ENCODE measurements at places on chromosomes 5 and 9.

- DNase-seq, result no peak
These were observed 9.7 kb downstream of the SEMA6A start for GRCh38 chr5:116564756-116565490.

- no peak for DNase-seq
These were observed 254.3 kb upstream of the PDE4D start for GRCh38 chr5:60147791-60148190.

DNA sequence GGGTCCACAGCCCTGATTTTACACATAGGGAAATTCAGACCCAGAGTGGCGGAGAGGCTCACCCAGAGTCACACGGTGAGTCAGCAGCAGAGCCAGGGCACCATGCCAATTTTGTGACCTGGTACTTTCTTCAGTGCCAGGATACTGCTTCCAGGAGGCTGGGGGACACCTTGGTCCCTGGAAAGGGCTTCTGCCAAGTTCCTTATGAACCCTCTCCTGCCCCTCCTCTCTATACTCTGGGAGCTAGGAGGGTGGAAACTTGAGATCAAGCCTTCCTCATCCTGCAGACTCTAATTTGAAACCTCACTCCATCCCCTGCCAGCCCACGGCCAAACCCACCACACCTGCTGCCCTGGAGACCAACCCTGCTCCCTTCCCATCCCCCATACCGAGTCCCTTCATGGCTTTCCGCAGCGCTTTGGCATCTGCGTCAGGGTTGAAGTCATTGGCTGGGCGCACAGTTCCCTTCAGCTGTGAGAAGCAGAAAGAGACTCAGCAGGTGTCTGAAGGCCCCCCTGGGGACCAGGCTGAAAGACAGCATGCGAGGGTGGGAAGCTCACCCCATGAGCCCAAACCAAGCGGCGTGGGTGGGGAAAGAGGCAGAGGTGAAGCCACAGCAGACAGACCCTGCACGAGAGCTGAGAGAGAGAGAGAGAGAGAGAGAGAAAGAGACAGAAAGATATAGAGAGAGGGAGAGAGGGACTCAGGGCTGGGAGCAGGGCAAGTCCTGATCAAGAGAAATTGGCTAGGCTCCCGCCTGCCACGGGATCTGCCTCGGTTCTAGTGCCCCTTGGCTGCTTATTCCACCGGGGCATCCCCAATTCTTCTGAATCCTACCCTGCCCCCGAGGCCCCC, 33.5 kb downstream of the ANXA6 start:
- DNase-seq, result no peak

DNA sequence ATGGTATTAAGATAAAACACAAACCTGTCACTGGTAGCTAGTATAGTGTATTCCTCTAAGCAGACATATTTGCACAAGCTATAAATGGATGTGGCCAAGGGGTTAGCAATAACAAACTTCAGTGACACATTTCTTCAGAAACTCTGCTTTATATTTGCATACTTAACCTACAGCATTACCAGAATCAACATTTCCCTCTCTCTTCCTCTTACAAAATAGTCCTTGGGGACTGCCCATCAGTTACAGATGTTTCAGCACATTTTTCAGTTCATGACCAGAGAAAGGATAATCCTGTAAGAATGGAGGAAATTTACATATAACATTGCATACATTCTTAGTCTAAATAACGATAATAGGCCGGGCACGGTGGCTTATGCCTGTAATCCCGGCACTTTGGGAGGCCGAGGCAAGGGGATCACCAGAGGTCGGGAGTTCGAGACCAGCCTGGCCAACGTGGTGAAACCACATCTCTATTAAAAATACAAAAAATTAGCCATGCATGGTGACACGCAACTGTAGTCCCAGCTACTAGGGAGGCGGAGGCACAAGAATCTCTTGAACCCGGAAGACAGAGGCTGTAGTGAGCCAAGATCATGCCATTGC, 25.3 kb upstream of the SLC1A1 start:
- no peak for DNase-seq

Data from stimulated activated CD4-positive, alpha-beta T cell treated with anti-CD3 and anti-CD28 coated beads, Interleukin-1b, Interleukin-23, amount 100 ng/mL, for 1 hour (primary cell).